ENCODE measurements at places on chromosomes 2 and 18. TPM values are rescaled to one million over a fixed set of nuclear protein-coding genes. Genes with fewer than 3 reads are reported as not detected.

The TRIP12 gene
- 25.8 TPM for polyA plus RNA-seq

The PLEK gene
- 1.4 TPM for polyA plus RNA-seq

The SEC11C gene
- polyA plus RNA-seq = 48.4 TPM

The SP9 gene
- polyA plus RNA-seq = not detected

The MEIS1 gene
- polyA plus RNA-seq = 30.4 TPM

The TEX44 gene
- not detected for polyA plus RNA-seq

The ZNF638 gene
- 42.4 TPM for polyA plus RNA-seq

The TDRD15 gene
- not detected for polyA plus RNA-seq

The CYBRD1 gene
- polyA plus RNA-seq = 17.2 TPM

The MERTK gene
- polyA plus RNA-seq = 2.9 TPM

The NGEF gene
- 8.4 TPM for polyA plus RNA-seq

The THADA gene
- polyA plus RNA-seq = 13.2 TPM

The POTEC gene
- not detected for polyA plus RNA-seq

The CCDC142 gene
- 10.3 TPM for polyA plus RNA-seq

The EPG5 gene
- 5.1 TPM for polyA plus RNA-seq

The CTAGE1 gene
- polyA plus RNA-seq = not detected

The FSHR gene
- polyA plus RNA-seq = not detected

Measured in esophagus (tissue), 2 donors.